LHCN-M2 (cell line): ENCODE measurements at places on chromosomes 4 and X.
A peak's percentile ranks its signal among the peaks of the same experiment; 100 is the strongest.

- DNase-seq: no peak
Observed at GRCh38 chr4:118948545-118949144, 60.0 kb downstream of the SYNPO2 start.

DNA sequence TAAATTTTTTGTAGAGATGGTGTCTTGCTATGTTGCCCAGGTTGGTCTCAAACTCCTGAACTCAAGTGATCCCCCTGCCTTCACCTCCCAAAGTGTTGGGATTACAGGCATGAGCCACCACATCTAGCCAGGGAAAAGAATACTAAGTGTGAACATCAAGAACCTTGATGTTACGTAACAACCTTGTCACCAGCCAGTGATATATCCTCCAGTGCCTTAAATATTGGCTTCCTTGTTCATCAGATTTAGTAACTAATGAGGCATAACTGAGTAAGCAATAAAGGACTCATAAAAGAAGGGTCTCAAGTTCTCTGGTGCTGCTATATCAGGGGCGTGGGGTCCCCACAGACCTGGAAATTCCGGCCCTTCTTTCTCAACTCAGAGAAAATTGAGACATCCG lies 60.5 kb upstream of the ENPEP start:
- no peak for DNase-seq

- DNase-seq: peak; percentile 49
Observed at GRCh38 chr4:166594326-166594946, 639.9 kb downstream of the SPOCK3 start.

- DNase-seq: no peak
Observed at GRCh38 chr4:165992283-165992682, 119.2 kb downstream of the TLL1 start.

- no peak for DNase-seq
Observed at GRCh38 chr4:121707344-121707743, 10.6 kb upstream of the ANXA5 start.
